ENCODE measurements at places on chromosomes 11 and 22.

DNA sequence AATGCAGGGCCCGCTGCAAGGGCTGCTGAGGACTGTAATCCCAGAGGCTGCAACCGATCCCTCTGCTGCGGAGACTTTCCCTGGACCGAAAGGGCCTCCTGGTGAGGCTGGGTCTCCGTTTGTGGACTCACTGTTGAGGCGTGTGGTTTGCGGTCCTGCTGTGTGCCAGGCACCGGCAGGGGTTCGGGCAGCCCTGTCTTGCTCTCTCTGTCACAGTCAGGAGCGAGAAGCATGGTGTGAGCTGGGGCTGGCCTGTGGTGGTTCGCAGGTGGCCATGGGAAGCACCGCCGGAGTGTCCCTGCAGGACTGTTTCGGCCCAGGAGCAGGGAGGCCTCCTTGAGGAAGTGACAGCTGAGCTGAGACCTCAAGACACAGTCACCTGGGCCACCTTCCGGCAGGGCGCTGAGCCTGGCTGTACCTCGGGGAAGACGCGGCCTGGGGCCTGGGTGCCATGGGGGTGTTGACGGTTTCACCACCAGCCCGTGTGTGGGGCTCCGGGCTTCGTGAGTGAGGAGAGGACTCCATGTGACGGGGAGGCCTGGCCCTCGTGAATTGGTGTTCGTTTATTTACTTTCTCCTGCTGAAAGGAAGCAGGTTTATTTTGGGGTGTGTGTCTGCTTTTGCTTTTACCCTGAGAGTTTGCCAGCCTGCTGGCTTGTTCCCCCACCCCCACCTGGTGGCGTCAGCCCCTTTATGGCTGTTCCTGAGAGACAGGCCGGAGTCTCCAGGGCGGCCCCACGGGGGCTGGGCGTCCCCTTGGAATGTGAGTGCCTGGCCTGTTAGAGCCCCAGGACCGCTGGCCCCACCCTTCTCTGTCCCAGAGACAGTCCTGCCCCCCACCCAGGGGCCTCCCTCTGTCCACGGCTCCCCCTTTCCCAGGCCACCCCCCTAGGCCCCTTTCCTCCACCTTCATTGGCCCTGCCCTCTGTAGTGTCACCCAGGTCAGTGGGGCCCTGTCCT is 122.5 kb downstream of the KCNQ1OT1 start:
- no peak for DNase-seq

DNA sequence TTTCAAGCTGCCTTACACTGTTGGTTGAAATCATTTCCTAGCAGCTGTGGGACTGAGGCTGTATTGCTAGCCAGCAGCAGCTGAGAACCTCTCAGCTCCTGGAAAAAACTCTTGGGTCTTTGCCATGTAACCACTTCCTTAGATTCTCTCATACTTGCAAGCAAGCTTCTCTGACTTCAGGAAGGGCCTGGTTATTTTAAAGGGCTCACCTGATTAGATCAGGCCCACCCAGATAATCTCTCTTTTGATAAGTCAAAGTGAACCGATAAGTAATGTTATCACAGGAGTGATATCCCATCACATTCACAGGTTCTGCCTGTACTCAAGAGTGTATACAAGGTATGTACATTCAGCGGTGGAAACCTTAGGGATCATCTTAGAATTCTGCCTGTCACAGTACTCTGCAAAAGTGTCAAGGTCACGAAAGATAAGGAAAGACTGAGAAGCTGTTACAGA is 7.4 kb upstream of the CLPB start:
- DNase-seq, result no peak

DNA sequence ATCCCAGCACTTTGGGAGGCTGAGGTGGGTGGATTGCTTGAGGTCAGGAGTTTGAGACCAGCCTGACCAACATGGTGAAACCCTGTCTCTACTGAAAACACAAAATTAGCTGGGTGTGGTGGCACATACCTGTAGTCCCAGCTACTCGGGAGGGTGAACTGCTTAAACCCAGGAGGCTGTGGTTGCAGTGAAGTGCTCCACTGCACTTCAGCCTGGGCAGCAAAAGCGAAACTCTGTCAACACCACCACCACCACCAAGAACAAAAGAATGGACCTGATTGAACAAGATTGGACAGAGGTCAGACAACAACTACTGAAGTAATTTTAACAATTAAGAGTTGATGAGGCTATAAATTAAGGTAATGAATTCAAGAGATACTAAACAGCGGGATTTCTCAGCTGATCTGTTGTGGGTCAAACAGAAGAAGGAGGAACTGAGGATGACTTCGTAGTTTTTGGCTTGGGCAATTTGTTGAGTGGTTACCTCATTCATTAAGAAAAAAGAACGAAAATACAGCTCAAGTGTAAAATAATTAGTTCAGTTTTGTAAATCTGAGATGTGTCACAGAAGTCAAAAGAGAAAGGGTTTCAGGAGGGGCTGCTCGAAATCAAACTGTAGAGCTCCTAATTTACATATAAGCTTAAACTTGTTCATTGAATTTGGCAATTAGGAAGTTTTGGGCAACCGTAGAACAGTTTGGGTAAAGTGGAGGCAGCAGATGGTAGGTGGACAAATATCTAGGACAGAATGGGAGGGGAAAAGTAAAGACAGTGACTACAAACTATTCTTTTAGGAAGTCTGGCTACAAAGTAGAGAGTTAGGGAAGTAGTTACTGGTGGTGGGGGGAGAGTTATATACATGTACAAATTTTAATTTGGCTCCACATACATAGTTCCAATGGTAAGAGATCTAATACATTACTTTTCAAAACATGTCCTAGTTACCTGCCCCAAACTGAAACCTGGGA is 4.5 kb downstream of the IL18 start:
- no peak for DNase-seq

GRCh38 chr11:119550053-119550752 is 127.2 kb upstream of the THY1 start:
- no peak for DNase-seq

DNA sequence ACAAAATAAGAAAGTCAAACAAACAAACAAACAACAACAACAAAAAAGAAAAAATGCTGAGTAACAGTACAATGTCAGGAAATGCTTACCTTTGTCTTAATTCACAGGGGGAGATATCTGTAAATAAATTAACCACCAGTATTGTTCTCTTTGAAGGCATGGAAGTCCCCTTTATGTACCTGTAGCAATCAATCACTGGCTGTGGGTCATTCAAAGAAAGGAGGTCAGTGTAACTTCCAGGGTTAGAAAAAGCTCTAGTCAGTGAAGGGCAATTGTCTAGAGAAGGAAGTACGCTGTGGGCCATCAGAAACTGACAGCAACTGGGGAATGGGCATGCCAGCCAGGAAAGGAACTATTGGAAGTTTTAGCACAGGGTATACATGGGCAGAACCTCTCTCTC is 121.5 kb upstream of the LUZP2 start:
- DNase-seq, result no peak

DNA sequence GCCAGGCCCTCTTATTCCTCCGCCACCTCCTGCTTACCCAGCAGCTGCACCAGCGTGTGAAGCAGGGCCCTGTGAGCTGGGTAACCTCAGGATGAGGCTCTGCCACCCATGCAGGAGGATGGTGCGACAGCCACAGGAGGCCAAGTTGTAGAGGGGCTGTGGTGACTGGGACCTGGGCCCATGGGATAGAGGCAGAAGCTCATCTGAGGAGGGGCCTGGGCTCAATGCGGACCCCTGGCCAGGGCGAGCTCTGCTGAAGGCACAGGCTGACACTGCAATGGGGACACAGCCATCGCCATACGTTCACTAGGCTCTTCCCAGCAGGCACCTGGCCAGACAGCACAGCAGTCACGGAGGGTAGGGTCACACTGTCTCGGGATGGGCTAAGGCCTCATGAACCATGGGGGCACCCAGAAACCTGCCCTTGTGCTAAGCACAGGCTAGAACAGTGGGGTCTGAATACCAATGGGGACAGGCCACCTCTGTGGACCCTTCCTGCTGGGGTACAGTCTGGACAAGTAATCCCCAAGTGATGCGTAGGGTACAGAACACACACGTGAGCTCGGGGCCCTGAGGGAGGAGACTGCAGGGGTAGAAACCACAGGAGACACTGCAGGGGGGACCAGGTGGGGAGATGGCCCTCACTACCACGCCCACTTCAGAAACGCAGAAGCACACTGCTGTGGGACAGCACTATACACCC is 35.3 kb downstream of the GNB1L start:
- DNase-seq, result no peak

GRCh38 chr22:37284805-37285355 is 2.6 kb downstream of the CYTH4 start:
- DNase-seq, result no peak

GRCh38 chr22:24146791-24147353 is 34.4 kb upstream of the SUSD2 start:
- DNase-seq, result no peak
